ENCODE measurements at places on chromosomes 7 and 10.
A peak's percentile ranks its signal among the peaks of the same experiment; 100 is the strongest.

GRCh38 chr10:9209105-9209798 lies 1154.8 kb downstream of the GATA3 start:
- DNase-seq, result peak; percentile 28

DNA sequence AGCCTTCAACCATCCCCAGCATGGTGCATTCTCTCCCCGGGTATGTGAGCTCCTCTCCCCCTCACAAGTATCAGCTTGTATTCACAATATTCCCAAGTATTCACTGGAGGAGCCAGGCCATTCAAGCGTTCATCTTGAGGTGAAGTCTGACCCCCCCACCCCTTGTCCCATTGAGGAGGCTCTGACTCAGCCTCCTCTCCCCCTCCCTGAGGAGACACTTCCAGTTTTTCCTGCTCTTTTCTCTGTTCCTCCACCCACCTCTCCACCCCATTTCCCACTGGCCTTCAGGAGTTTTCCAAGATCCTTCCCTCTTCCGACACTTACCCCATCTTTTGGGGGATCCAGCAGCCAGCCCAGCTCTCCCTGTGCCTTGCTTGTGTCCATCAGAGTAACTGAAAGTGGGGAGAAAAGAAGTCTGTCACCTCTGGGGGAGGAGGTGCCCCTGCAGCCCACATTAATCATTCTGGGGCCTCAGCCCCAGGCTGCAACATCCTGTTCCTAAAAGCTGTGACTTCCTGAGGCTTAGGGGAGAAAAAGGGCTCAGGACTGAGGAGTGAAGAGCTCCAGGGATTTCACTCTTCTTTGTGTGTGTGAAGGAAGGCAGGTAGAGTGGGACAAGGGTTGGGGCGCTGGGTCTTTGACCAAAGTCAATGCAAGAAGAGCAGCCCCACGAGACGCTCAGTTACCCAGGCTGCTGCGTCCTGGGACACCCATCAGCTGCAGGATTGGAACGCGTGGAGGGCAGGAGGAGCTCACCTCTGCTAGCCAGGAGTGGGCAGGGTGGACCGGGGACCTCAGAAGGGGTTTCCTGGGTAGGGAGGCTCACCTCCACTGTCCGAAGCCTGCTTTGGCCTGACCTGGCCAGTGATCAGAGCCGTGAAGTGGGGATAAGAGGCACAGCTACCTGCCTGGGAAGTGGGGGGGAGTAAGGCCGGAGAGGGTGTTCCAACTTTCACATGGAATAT lies 1.1 kb downstream of the EPHA1 start:
- no peak for DNase-seq

DNA sequence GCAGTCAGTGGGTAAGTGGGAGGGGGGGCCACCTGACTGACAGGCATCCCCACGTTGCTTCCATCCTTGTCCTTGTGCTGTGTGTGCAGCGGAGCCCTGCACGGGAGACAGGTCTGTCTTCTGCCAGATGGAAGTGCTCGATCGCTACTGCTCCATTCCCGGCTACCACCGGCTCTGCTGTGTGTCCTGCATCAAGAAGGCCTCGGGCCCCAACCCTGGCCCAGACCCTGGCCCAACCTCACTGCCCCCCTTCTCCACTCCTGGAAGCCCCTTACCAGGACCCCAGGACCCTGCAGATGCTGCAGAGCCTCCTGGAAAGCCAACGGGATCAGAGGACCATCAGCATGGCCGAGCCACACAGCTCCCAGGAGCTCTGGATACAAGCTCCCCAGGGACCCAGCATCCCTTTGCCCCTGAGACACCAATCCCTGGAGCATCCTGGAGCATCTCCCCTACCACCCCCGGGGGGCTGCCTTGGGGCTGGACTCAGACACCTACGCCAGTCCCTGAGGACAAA lies 24.8 kb downstream of the TBATA start:
- no peak for DNase-seq

DNA sequence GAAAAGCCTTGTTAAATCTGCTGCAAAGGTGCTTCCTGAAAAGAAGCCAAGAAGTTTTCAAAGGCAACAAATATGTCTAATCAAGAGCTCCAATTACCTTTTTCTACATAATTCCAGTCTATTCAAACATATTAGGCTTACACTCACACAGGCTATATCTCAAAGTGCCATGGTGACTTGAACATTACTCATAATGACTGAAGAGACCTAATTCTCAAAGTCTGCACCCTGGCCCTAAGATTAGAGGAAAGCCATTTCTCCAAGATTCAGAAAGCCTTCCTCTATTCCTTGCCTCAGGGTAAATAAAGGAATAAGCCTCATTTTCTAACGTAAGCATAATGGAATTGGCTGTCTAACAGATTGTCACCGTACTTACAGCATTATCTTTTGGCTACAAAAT lies 78.3 kb upstream of the THSD7A start:
- DNase-seq, result no peak

DNA sequence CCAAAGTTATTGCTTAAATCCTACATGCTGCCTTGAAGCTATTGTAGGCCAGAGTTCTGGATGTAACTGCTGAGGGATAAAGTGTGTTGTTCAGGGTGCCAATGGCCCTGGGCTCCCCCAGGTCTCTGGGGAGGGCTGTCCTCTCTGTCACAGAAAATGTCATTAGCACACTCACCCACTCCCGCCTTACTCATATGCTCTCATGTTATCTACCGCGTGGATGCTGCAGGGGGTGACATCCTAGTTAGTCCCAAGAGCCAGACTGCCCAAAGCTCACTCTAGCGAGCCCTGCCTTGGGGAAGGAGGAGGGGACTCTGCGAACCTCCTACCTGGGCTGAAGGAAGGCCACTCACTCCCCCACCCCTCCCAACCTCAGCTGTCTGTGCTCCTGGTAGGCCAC lies 122.5 kb downstream of the FRMD4A start:
- DNase-seq, result no peak

DNA sequence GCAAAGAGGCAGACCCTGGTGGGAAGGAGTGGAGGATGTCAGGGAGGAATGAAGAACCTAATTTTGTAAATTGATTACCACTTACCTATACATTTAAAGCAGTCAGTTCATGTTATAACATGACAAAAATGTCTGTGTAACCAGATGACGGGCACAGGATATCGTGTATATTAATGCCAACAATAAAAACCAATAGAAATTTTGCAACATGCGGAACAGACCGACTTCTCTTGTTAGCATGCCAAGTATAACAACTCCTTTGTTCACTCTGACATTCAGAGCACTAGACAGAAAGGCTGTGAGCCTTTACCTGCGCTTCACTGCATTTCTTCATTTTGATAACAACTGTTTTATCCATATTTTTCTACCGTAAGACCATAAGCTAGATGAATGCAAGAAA lies 29.9 kb downstream of the CDK6 start:
- DNase-seq, result no peak

- DNase-seq, result peak; percentile 11
These were observed 1.5 kb downstream of the MKX start for GRCh38 chr10:27743877-27744801.

- DNase-seq, result no peak
These were observed 57.8 kb downstream of the SAMD9 start for GRCh38 chr7:93060025-93060424.

GRCh38 chr7:92634924-92635519 lies 44.8 kb upstream of the FAM133B start:
- DNase-seq, result no peak
